ENCODE measurements at places on chromosomes 4 and X. TPM values are rescaled to one million over a fixed set of nuclear protein-coding genes. Genes with fewer than 3 reads are reported as not detected.

DNA sequence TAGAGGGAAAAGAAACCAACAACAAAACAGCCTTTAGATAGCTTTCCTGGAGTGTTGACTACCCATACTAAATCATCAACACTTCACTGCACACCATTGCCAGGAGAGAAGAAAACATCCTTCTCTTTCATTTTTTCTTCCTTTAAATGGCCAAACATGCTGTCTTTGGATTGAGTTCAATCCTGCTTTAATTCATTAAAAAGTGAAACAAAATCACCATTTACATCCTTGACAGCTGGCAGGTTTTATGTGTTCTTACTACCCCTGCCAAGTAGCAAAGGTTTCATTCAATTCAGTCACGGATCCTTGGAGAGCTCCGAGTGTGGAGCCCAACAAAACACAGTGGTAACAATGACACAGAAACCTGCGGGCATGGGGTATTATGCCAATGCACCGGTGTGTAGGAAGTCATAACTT is 568.3 kb downstream of the ANKRD50 start:
- peaks cover 29% of the 10 kb centered on the region for H3K4me1 ChIP-seq
- H3K27ac ChIP-seq = peak overlapping the region; percentile 14
- no peak for DNase-seq
- no peak overlapping the region for H3K4me3 ChIP-seq

The GYG2 gene
- total RNA-seq = 75.6 TPM

DNA sequence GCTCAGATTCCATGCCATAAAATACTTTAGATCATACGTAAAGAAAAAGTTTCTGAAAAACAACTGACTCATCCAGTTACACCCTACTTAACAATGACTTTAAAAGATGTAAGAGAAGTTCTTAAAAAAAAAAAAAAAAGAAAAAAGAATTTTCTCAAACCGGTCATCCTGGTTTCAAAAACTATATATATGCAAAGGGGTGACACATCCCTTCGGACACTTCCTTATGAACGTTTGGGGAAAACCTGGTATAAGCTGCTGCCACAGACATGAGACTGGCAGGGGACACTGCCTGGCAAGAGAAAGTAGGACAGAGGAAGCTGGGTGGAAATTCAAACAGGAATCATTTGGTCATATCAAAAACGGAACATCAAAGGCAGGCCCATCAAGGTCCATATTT is 81.2 kb upstream of the PRSS48 start:
- H3K4me3 ChIP-seq = no peak overlapping the region
- H3K36me3 ChIP-seq = peaks cover 14% of the 10 kb centered on the region
- no peaks in the 10 kb centered on the region for H3K27me3 ChIP-seq
- H3K4me1 ChIP-seq = peaks cover 41% of the 10 kb centered on the region
- H3K27ac ChIP-seq = no peak overlapping the region

The AKAP14 gene
- not detected for total RNA-seq

- H3K4me1 ChIP-seq = no peaks in the 10 kb centered on the region
- no peaks in the 10 kb centered on the region for H3K27me3 ChIP-seq
- H3K4me3 ChIP-seq = no peak overlapping the region
Measured at GRCh38 chrX:134885336-134886001, 105.3 kb upstream of the SMIM10 start.

DNA sequence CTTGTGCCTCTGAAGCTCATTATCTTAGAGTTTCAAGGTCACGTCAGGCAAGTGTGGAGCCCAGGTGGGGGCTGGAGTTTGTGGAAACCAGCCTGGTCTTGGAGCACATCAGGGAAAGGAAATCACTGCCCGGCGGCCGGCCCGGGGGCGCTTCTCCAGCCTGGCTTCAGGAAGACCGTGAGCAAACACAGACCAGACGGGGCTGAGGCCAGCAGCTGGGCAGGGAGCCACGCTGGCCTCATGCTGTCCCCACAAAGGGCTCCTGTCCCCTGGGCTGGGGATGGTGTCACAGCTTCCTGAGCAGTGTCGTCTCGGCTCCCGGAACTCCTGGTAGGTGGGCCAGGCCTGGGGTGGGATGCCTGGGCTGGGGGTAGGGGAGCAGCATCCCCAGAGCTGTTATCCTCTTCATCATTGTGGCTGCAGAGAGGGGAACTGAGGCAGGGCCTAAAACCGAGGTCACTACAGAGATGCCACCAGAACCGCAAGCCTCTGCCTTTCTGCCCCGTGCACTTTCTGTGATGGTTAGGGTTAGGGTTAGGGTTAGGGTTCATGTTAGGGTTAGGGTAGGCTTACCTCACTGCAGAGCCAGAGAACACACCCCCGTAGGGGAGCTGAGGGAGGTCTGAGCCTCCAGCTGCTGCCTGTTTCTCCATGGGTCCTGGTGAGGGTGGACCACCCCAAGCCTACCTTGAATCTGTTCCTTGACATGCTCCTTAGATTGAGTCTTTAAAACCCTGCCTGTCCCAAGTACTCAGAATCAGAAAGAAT is 77.5 kb downstream of the HTRA3 start:
- H3K27me3 ChIP-seq = no peaks in the 10 kb centered on the region
- no peak for DNase-seq
- no peaks in the 10 kb centered on the region for H3K36me3 ChIP-seq
- no peak overlapping the region for H3K4me3 ChIP-seq

The VCX3B gene
- not detected for total RNA-seq

- no peak overlapping the region for H3K4me3 ChIP-seq
- H3K36me3 ChIP-seq = no peaks in the 10 kb centered on the region
- H3K27ac ChIP-seq = no peak overlapping the region
- H3K4me1 ChIP-seq = no peaks in the 10 kb centered on the region
- peaks cover 13% of the 10 kb centered on the region for H3K27me3 ChIP-seq
Measured at GRCh38 chr4:68366600-68366999, 16.7 kb upstream of the YTHDC1 start.

DNA sequence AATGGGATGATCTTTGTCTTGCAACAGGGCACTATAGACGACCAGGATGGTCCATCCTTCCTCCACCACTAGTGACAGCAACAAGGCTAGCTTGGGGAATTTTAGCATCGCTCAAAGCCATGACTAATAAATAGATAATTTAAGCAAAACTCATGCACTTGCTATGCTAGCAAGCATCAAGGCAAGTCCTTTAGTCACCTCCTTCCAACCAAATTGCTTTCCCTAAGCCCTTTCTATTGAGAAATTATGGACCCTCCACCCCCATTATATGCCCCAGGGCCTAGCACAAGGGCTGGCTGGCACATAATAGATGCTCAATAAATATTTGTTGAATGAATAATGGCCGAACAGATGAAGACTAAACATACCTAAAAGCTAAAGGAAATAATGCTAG is 28.6 kb downstream of the SLC16A2 start:
- no peaks in the 10 kb centered on the region for H3K27me3 ChIP-seq
- H3K4me3 ChIP-seq = no peak overlapping the region
- H3K4me1 ChIP-seq = no peaks in the 10 kb centered on the region
- peaks cover 3% of the 10 kb centered on the region for H3K36me3 ChIP-seq
- no peak for DNase-seq
- no peak overlapping the region for H3K27ac ChIP-seq

The FAM114A1 gene
- total RNA-seq = 11.3 TPM

The SMIM43 gene
- total RNA-seq = 0.25 TPM

DNA sequence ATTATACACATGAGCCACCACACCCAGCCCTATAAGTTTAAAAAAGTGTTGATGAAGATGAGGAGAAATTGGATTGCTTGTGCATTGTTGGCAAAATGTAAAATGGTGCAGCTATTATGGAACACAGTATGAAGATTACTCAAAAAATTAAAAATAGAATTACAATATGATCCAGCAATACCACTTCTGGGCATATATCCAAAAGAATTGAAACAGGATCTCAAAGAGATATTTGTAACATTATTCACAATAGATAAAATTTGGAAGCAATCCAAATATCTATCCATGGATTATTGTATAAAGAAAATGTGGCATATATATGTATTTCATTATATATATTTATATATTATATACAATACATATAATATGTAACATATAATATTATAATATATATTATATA is 515.6 kb upstream of the GNPDA2 start:
- no peaks in the 10 kb centered on the region for H3K4me1 ChIP-seq
- H3K4me3 ChIP-seq = no peak overlapping the region
- H3K27me3 ChIP-seq = no peaks in the 10 kb centered on the region
- no peak overlapping the region for H3K27ac ChIP-seq
- no peak for DNase-seq

DNA sequence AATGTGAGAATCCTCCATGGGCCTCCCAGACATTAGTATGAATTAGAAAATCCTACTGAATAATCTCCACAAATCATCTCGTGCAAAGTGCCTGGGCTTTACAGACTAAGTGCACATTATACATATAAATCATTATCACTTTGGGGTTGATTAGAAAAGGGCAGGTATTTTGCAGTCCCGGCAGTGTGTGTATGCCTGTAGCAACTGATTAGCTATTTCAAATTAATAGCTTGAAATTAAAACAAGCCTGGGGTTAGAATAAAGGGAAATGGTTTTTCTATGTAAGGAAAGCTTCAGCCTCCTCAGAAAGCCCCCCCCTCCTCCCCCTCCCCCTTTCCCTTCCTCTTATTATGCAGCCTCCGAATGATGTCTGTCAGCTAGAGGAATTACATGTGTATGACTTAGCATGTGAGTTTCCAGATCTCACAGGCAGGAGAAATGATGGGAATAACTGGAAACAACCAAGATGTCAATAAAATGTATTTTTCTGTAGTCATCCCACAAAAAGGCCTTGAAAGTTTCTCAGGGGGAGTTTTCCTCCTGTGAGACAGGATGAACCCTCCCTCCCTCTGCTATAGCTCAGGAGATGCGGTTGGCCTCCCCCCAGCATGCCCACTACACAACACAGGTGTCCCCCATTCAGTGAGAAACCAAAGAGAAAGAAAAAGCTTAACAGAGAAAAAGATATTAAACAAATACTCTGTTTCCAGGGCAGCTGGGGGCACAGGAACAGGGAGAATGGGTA is 41.2 kb upstream of the RASGEF1B start:
- peaks cover 22% of the 10 kb centered on the region for H3K4me1 ChIP-seq
- no peak for DNase-seq
- no peak overlapping the region for H3K4me3 ChIP-seq
- peaks cover 2% of the 10 kb centered on the region for H3K27me3 ChIP-seq

GRCh38 chrX:76420237-76420636 is 7.3 kb upstream of the MAGEE1 start:
- no peaks in the 10 kb centered on the region for H3K4me1 ChIP-seq
- no peaks in the 10 kb centered on the region for H3K36me3 ChIP-seq
- DNase-seq = no peak

GRCh38 chr4:116016201-116016600 is 902.8 kb upstream of the NDST4 start:
- no peak overlapping the region for H3K27ac ChIP-seq
- no peak overlapping the region for H3K4me3 ChIP-seq
- H3K36me3 ChIP-seq = peaks cover 19% of the 10 kb centered on the region
- DNase-seq = no peak

- DNase-seq = no peak
- H3K27ac ChIP-seq = no peak overlapping the region
- H3K27me3 ChIP-seq = no peaks in the 10 kb centered on the region
Measured at GRCh38 chr4:74353858-74354257, 11.1 kb upstream of the EREG start.

- H3K4me3 ChIP-seq = no peak overlapping the region
- H3K27ac ChIP-seq = no peak overlapping the region
- no peak for DNase-seq
- no peaks in the 10 kb centered on the region for H3K36me3 ChIP-seq
- no peaks in the 10 kb centered on the region for H3K4me1 ChIP-seq
Measured at GRCh38 chr4:114875630-114876029, 237.8 kb downstream of the NDST4 start.
